ENCODE measurements at places on chromosomes 7 and 10.

DNA sequence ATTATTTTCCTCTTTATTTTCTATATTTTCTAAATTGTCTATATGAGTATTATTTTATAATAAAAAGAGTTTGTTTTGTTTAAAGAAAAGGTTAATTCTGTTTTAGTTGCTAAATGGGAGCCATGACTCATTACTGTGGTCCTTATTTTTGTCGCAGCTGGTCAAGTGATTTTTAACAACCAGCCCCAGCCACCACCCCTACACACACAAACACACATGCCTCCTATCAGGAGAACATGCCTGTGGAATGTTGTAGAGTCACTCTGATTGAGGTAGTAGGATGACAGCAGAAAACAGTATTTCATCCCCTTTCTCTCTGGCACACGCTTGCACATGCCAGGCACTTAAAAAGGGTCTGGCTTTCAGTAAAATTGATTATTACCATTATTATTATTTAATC is 68.6 kb upstream of the GDF10 start:
- DNase-seq, result no peak

- no peak for DNase-seq
These were observed 20.5 kb upstream of the VWDE start for GRCh38 chr7:12423997-12424745.

GRCh38 chr7:143372070-143372469 is 9.1 kb upstream of the ZYX start:
- peak; percentile 58 for DNase-seq

GRCh38 chr10:113020838-113021237 is 70.8 kb downstream of the TCF7L2 start:
- DNase-seq, result no peak

DNA sequence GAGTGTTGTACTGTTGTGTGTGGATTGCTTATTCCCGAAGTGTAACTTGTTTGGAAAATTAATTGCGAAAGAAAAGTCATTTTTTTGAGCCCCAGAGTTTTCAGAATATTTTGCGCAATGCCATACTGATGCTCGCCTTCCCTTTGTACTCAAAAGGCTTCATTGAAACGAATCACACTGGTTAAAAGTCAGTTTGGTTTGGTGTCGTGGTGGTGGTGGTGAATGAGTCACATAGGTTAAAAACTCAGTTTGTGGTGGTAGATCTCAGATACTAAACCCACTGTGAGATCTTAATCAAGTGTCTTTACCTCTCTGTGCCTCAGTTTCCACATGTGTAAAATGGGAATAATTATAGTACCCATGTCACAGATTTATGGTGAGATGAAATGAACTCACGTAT is 61.1 kb upstream of the IL6 start:
- DNase-seq, result no peak

- DNase-seq, result peak; percentile 78
These were observed 411.5 kb upstream of the ZMIZ1 start for GRCh38 chr10:78657163-78657861.

- DNase-seq, result no peak
These were observed 218.6 kb downstream of the CELF2 start for GRCh38 chr10:11236234-11236633.

- peak; percentile 9 for DNase-seq
These were observed 34.9 kb downstream of the GBX1 start for GRCh38 chr7:151132461-151133205.

GRCh38 chr7:77855371-77856083 is 57.0 kb downstream of the PHTF2 start:
- peak; percentile 69 for DNase-seq

GRCh38 chr7:51060536-51060935 is 256.1 kb downstream of the COBL start:
- no peak for DNase-seq

- DNase-seq, result no peak
These were observed 156.5 kb downstream of the WDR37 start for GRCh38 chr10:1212571-1213141.

DNA sequence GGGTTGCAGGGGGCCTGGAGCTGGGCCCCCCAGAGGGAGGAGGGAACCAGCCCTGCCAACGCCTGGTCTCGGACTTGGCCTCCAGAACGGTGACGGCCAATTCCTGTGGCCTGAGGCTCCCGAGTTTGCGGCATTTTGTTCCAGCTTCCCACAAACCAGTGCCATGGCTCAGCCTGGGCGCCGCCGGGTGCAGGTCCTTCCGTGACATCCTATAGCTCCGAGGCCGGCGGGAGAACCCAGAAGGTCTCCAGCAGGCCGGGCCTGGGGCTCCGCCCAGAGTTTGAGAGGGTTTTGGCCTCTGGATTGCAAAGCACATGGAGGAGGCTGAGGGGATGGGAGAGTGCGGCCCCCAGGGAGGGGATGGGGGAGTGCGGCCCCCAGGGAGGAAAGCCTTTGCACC is 92.6 kb downstream of the UNCX start:
- no peak for DNase-seq

DNA sequence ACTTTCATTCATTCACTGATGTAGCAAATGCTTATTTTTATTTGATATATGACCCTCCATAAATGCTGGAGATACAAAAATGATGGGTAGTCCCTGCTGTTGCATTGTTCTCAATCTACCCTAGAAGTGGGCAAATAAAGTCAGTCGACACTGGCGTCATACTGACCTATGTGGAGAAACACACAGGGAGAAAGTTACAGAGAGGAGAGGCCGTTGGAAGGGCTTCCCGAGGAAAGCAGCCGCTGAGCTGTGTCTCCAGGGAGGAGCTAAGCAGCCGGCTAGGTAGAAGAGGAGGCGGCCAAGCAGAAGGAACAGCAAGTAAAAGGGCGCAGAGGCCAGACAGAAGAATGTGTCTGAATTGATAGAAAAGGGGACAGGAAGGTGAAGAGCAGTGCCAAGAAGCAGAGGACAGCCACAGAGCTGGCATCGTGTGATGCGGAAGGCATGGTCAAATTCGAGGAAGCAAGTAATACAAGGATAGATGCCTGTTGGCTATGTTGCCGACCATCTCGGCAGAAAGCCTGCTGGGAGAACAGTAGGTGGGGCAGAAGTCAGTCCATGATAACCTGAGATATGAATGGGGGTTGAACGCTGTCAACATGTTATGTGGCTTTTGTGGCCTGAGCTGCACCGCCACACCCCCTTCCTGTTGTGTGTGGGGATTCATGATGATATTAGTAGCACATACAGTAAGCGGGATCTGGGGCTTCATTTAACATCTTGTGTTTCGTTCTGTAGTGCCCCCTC is 25.9 kb downstream of the ST8SIA6 start:
- DNase-seq, result no peak

GRCh38 chr7:5083311-5083711 is 37.7 kb downstream of the RBAK start:
- DNase-seq, result no peak

- no peak for DNase-seq
These were observed 34.0 kb upstream of the DLD start for GRCh38 chr7:107856806-107857540.

DNA sequence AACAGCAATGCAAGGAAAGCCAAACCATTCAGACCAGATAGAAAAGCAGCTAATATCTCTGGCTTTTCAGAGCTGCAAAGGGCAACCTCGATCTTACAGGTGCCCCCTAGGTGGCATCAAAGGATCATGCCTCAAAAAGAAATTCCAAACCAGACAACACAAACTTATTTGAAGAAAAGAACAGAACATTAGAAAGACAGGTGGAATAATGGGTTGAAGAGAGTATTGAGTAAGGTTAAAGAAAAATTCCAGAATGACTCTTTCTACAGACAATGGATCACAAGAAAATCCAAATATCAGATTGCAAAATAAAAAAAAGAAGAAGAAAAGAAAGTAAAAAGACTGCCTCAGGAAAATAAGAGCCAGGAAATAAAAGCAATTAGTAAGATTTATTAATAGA is 213.7 kb downstream of the ELMO1 start:
- no peak for DNase-seq

- DNase-seq, result no peak
These were observed 48.8 kb downstream of the PLPP4 start for GRCh38 chr10:120505866-120506265.

GRCh38 chr10:99672884-99673283 is 13.6 kb downstream of the ENTPD7 start:
- DNase-seq, result no peak

- DNase-seq, result no peak
These were observed 129.9 kb downstream of the EBF3 start for GRCh38 chr10:129833994-129834739.

GRCh38 chr10:9868499-9868898 is 1149.2 kb upstream of the CELF2 start:
- DNase-seq, result no peak

- DNase-seq, result no peak
These were observed 132.3 kb upstream of the MKI67 start for GRCh38 chr10:128258421-128258976.

GRCh38 chr7:18997477-18998150 is 119.8 kb downstream of the TWIST1 start:
- DNase-seq, result no peak

DNA sequence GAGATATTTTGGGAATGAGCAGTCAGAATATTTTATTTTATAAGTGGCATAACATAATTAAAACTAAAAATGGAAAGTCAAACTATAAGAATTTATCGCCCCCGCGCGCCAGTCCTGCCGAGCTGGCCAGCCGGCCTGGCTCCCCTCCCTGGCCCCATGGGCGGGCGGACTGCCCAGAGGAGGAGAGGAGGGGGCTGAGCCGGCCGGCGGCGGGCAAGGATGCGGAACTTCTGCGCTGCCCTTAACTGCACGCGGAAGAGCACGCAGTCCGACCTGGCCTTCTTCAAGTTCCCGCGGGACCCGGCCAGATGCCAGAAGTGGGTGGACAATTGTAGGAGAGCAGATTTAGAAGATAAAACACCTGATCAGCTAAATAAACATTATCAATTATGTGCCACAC is 96.8 kb downstream of the DKK1 start:
- DNase-seq, result no peak

DNA sequence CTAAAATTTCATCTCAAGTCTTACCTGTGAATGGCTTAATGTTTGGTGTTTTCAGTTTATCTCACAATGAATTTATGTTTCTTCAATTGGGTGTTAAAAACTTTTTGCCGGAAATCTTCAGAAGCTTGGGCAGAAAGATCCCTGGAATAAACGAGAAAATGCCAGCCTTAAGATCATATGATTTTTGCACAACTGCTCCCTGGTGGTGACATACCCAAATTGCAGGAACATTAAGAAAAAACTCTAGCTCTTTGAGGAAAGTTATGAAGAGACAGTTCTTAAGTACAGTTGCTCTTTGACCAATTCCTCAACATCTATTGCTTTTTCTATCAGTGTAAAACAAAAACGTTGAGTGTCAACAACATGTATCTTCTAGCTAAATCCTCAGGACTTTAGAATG is 48.2 kb upstream of the CREB5 start:
- no peak for DNase-seq

DNA sequence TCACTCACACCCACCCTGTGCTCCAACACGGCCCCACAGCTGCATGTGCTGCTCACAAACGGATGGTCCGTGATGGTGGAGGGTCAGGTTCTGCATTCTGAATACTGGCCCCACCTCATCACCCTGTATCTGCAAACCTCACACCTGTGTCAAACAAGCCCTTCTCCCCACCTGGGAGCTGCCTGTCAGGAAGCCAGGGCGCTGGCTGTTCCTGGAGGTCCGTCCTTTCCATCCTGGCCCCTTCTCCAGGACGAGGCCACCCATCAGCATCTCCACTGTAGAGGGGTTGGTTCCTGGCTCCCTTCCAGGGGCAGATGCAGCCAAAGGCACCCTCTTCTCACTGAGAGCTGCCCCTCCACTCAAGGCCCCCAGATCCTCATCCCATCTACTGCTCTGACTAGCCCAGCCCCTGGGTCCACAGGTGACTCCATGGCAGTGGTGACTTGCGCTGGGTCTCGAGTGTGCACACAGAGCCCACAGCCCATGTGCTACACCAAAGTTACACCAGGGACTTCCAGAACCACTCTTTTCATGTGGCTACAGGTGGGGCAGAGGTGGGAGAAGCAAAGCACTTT is 229.4 kb downstream of the TNS3 start:
- DNase-seq, result no peak

GRCh38 chr7:16803881-16804673 is 722 bp downstream of the AGR2 start:
- DNase-seq, result no peak

GRCh38 chr7:94514140-94514889 is 4.7 kb downstream of the CASD1 start:
- DNase-seq, result no peak

- no peak for DNase-seq
These were observed 17.6 kb downstream of the PLCE1 start for GRCh38 chr10:94011296-94011695.

- DNase-seq, result no peak
These were observed 36.1 kb downstream of the UBTD1 start for GRCh38 chr10:97534746-97535367.

DNA sequence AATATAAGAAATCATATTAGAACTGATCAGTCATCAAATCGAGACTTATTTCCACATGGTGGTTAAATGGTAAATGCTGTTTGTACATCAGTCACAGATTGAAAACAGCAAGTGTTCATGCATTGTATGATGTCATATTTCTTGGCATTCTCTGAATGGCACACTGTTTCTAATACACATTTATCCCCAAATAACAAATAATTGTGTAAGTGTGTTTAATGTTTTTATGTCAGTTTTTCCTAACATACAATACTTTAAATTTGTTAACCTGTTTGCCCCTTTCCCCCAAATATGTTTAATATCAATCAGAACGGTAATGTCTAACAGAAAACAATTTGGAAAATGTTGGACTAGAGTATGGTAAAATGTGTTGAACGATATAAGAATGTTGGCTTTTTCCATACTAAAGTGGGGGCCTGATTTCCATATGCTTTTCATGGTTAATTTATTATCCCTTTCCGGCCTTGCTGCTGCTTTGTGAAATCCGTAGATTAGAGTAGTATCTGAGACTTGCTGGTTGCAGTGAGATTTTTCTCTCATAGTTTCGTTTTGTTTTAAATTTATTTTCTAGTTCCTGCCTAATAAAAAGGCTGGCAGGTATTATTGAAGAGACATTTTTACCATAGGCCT is 23.7 kb downstream of the RAB18 start:
- no peak for DNase-seq

DNA sequence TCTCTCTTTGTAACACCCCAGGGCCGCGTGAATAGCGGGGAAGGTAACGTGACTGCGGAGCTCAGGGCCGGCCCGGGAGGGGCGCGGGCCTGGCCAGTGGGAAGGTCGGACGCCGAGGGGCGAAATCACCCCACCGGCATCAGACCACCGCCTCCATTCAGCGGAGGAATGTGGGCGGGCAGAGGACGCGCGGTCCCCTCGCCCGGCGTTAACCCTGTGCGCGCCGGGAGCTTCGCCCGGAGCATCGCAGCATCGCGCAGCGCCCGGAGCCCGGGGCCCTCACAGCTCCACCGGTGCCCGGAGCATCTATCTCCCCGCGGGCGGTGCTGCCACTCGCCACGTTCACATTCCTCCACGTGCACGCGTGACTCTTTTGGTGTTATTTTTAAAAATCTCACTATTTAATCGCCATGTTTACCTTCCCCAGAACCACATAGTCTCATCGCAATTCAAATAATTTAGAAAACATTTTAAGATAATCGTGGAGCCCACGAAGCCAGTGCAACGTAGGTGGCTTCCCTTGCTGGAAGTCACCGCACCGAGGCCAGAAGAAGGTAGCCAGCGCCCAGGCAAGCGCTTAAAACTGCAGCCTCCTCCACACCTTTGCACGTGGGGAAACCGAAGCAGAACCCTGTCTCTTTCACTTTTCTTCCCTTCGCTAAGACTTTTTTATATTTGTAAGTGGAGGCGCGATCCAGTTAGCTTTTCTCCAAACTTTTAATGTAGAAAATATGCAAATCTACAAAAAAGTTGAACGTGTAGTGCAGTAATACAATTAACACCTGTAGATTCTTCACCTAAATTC is 21.8 kb downstream of the FGFBP3 start:
- DNase-seq, result no peak

GRCh38 chr7:85622059-85622458 is 435.2 kb upstream of the SEMA3D start:
- DNase-seq, result no peak
